ENCODE measurements at places on chromosomes 3 and 15.

DNA sequence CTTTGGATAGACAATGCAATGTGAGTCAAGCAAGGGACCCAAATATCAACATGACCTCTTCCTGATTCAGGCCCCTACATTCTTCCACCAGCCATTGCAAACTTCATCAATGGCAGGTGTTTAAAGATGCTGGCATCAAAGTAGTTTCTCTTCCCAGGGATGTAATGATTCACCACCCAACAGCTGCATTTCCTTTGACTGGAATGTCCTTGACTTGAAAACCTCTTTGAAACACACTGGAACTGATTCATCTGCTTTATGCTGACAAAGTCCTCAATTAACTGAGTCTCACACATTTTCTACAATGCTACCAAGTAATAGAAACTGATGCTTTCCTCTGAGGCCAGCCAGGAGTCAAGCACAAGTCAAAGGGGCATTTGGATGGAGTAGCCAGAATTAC is 385.5 kb downstream of the GBE1 start:
- DNase-seq = no peak

GRCh38 chr15:47439146-47440111 is 277.9 kb upstream of the SEMA6D start:
- no peak for DNase-seq

GRCh38 chr3:71303627-71304200 is 279.8 kb downstream of the FOXP1 start:
- no peak for DNase-seq

DNA sequence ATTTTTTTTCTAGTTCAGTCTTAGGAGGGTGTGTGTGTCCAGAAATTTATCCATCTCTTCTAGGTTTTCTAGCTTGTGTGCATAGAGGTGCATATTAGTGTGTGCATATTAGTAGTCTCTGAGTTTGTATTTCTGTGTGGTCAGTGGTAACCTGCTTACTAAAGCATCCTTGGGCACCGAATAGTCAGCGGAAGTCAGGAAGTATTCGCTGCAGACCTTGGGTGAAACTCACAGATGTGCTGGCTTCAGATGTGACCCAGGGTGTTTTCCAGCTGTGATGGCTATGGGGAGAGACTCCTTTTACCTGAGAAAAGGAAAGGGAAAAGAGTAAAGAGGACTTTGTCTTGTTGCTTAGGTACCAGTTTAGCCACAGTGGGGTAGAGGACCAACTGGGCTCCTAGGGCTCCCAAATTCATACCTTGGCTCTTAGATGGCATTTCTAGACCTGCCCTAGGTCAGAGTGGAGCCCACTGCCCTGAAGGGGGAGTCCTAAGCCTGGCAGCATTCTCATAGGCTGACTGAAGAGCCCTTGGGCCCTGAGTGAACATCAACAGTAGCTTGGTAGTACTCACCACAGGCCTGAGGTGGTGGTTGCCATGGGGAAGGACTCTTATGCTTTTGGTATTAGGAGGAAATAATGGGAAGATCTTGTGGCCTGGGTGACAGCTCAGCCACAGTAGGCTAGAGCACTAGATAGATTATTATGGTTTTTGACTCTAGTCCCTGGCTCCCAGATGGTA is 286.0 kb upstream of the ZPLD1 start:
- DNase-seq = no peak

GRCh38 chr15:73079565-73079964 is 27.3 kb downstream of the NEO1 start:
- no peak for DNase-seq

DNA sequence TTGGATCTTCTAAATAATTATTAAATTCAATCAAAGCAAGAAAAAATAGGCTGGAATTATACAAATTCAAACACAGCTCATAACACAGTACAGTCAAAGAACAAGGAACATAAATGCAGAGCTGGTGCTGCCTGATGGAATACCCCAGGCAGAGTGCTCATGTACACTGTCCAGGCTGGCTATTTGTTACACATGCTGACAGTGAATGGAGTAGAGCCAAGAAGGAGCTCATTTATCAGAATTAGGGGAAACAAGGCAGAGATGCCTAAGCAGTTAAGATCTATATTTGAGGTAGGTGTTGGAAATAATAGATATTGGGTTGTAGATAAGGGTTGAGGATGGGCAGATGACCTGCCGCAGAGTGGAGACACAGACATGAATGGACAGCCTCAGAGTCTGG is 788.2 kb upstream of the ARPP21 start:
- DNase-seq = no peak

- no peak for DNase-seq
Measured at GRCh38 chr3:142224482-142225072, 808 bp downstream of the GK5 start.

GRCh38 chr15:34366271-34367065 is 528 bp downstream of the LPCAT4 start:
- peak; percentile 84 for DNase-seq

DNA sequence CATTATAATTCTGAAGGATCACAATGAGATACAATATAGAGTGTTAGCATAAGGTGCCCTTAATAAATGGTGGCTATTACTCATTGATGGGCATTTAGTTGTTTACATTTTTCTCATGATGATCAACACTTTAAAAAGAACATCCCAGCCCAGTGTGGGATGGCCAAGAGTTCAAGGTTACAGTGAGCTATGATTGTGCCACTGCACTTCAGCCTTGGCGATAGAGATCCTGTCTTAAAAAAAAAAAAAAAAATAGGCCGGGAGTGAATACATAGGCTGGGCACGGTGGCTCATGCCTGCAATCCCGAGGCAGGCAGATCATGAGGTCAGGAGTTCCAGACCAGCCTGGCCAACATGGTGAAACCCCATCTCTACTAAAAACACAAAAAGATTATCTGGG is 1.6 kb upstream of the FXR1 start:
- DNase-seq = no peak

GRCh38 chr3:180421721-180422120 is 180.2 kb upstream of the TTC14 start:
- DNase-seq = no peak

- DNase-seq = no peak
Measured at GRCh38 chr3:134766290-134766689, 28.8 kb upstream of the EPHB1 start.

GRCh38 chr3:65625305-65625704 is 413.4 kb downstream of the MAGI1 start:
- no peak for DNase-seq

GRCh38 chr3:171874251-171874681 is 31.1 kb downstream of the TMEM212 start:
- no peak for DNase-seq

GRCh38 chr15:58489289-58490085 is 57.7 kb downstream of the LIPC start:
- DNase-seq = no peak

- peak; percentile 92 for DNase-seq
Measured at GRCh38 chr15:101088788-101089578, 162.9 kb downstream of the CHSY1 start.

- DNase-seq = no peak
Measured at GRCh38 chr3:155211266-155211665, 82.2 kb downstream of the STRIT1 start.

- DNase-seq = no peak
Measured at GRCh38 chr3:16801223-16801622, 83.5 kb upstream of the PLCL2 start.

GRCh38 chr3:43218921-43219320 is 67.4 kb upstream of the SNRK start:
- DNase-seq = no peak

GRCh38 chr3:190552969-190553759 is 39.3 kb downstream of the IL1RAP start:
- DNase-seq = no peak

DNA sequence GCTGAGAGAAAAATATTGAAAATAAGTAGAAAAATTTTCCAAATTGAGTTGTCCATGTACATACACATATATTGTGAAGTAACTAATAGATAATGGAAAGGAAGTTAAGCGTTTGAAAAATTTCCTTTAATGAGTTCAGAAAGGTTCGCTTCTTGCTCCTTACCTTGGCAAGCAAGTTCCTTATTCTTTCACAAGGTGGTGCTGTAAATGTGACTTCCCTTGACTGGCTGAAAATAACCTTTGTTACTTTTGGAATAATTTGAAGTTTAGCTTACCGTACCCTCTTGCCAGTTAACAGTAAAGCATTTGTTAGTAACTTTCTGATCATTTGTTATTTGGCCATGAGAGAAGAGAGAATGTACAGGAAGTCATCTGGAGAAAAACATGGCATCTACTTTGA is 41.6 kb downstream of the PYDC2 start:
- DNase-seq = no peak

DNA sequence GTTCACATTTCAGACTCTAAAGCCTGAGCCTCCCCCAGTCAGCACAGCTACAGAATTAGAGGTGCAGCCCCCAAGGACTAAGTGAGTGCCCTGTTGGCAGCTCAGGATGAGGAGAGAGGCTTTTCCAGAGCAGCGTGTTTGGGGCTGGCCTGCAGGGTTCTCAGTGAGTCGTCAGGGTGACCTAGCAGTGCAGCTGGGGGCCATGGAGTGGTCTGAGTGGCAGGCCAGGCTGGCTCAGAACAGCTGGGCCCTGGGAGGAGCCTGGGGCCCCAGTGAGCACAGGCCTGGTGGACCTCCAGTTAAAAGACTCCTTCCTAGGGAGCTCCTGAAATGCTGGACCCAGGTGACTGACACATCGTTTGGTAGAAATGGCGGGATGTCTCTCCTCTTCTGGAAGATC is 108.3 kb downstream of the SLC49A4 start:
- DNase-seq = peak; percentile 19

- DNase-seq = no peak
Measured at GRCh38 chr15:31295658-31296057, 31.0 kb upstream of the KLF13 start.

DNA sequence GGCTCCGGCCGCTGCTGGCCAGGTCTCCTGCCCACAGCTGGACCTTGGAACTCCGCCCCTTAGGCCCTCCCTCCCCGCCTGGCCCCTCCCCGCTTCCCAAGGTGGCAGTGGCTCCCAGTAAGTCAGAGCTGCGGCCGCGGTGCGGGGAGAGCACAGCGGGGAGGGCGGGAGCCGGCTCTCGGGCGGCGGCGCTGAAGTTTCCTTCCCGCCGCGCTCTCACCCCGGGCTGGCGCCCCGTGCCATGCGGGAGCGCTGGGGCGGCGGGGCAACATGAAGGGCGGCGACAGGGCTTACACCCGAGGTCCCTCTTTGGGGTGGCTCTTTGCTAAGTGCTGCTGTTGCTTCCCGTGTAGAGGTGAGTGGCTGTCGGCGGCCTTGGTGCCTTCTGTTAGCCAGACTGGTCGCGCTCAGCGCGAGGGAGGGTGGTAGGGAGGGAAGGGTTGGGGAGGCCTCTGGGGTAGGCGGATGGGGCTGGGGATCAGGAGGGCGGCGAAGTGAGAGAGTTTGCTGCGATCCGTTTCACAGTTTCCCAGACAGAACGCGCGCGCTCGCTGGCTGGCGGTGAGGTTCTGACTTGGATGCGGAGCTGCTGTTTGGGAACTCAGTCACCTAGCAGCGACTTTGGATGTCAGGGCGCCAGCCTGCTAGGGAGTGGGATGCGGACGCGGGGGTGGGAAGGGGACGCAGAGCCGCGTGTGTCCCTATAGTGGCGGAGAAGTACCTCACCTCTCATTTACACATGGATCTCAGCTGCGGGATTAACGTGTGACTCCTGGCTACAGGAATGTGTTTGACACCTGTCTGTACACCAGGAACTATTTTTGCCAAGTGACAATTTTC is 145.5 kb upstream of the UMPS start:
- DNase-seq = peak; percentile 90

GRCh38 chr15:64865998-64866520 is 24.3 kb downstream of the PLEKHO2 start:
- DNase-seq = no peak

DNA sequence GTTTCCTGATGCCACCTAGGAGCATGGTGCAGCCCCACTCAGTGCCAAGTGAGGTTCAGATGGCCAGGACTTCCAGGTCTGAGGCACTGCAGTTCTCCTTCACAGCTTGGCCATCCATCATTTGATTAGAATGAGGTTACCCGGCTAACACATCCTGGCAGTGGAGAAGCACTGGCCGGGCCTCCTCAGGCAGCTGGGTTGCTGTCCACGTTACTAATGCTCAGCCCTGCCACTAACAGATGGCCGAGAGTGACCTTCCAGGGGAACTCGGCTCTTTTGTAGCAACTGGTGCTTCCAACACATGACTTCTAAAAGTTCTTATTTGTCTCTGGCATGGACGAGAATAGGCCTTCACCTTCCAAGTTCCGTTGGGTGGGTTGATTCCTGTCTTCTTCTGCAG is 204.6 kb upstream of the CFAP20DC start:
- DNase-seq = no peak

GRCh38 chr15:44736181-44736765 is at the start of gene TRIM69:
Gene TRIM69, plus strand, starts transcription at chr15:44736528. Its CDS starts 177 bp downstream, at chr15:44736705.
- no peak for DNase-seq

GRCh38 chr15:29770796-29771195 is 51.5 kb downstream of the TJP1 start:
- no peak for DNase-seq

DNA sequence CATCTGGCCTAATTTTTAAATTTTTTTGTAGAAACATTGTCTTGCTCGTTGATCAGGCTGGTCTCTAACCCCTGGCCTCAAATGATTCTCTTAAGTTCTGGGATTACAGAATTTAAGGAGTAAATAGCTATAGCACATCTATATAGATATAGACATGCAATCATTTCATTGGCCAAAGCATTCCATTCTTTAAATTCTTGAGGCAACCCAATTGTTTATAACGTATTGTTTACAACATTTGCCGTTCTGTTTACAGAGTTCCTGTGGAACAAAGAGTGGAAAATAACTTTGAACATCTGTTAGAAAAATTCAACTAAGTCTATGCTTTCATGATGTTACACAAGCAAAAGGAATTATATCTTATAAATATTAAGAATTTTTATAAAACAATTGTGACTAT is 205.2 kb upstream of the ROBO2 start:
- no peak for DNase-seq

DNA sequence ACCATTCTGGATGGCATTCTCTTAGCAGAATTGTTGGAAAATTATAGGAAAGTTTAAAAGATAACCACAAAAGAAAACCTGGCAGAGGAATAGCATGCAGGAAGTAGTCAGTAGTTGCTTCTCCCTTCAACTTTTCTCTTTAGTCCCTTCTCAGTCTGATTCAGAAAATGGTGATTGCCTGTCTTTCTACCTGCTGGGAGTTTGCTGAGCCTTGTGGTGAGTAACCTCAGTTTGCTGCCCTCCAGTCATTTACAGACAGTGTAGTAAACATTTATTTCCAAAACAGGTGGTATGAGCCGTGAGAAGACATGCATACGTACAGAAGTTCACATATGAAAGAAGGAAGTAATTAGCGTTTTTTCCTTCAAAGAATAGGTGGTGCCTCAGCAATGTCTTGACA is 224.7 kb upstream of the POU1F1 start:
- DNase-seq = no peak

GRCh38 chr3:10226293-10226692 is 22.0 kb upstream of the TATDN2 start:
- DNase-seq = no peak

DNA sequence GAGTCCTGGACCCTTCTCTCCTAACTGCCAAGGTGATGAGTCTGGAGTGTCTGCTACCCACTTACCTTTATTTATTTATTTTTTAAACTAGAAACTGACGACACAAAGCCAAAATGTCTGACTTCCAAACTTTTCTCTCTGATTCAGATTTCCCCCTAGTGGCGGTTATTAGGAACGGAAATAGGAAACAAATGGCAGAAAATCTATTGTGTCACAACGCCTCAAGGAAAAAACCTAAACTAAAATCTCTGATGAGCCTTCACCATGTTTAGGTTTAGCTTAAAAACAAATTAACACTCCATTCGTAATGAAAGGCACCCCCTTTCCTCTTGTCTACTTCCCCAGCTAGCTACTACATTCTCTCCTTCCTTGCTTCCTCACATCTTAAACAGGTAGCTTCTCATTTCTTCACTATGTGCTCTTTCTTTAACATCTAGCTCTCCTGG is 94.0 kb upstream of the MEX3B start:
- no peak for DNase-seq

Measured in cardiac septum (tissue), 1 donor.